ENCODE measurements at places on chromosomes 16 and 17.

GRCh38 chr16:84479716-84480450 is 24.6 kb downstream of the MEAK7 start:
- DNase-seq: no peak

DNA sequence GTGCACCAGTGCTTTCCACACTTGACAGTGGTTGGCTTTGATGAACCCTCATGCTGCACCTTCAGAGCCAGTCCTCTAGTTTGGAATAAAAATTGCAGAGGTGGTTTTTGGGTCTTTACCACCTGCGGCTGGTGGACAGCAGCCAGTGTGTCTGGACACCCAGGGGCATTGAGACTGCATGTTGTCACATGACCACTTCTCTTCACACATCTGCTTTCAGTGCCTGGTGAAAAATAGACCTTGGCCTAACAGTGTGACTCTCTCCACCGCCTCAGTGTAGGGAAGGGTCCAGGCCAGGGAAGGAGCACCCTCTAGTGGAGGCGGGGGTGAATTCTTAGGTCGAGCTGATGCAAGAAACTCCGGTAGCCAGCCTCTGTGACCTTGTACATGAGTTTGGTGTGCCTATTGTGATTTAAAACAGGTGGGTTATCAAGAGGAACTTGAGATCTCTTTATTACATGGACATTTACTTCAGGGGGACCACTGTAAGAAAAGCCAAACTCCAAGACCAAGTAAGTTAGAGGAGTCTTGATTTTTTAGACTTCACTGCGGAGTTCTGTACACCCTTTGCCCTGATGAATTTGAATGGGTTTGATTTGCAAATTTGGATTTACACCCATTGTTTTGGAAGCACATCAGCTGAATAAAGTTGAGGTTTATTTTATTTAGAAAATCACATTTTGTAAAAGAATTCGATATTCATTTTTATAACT is 17.9 kb downstream of the GOSR2 start:
- DNase-seq: peak; percentile 73

DNA sequence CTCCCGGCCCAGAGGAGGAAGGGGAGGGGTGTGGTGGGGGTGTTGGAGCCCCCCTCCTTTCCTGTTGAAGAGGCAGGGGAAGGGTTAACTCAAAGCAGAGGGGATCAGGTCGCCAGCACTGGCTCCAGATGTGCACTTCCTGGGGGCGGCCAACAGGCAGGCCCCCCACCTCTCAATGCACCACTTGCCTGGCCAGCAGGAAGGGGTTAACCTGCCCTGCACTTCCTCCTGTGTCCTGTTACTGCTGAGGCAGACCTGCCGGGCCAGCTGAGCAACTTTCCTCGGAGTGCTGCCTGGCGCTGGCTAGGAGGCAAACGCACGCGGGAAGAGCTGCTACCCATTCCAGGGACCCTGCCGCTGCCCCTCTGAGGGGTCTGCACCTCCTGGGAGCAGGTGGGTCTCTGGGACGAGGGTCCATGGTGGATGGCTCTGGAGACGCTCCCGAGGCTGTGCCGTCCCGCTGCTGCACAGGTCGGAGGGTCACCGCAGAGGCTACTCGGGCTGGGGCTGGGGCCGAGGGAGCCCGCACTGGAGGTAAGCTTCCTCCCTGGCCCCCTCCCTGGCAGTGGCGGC is at the start of gene EPN3:
Gene EPN3 (plus strand): TSS at position 284 of the 573 bp plus-strand sequence. CDS start 3,822 bp downstream, outside the sequence.
- DNase-seq: no peak

- no peak for DNase-seq
Measured at GRCh38 chr17:8835106-8835505, 32.4 kb downstream of the PIK3R6 start.

- no peak for DNase-seq
Measured at GRCh38 chr17:83162035-83162745, 82.8 kb downstream of the METRNL start.

Data from fibroblast of skin of back (primary cell).